ENCODE measurements at places on chromosomes 3 and 15.
A peak's percentile ranks its signal among the peaks of the same experiment; 100 is the strongest.

GRCh38 chr15:63473749-63473998 is 30.7 kb upstream of the USP3 start:
- no peak for DNase-seq

DNA sequence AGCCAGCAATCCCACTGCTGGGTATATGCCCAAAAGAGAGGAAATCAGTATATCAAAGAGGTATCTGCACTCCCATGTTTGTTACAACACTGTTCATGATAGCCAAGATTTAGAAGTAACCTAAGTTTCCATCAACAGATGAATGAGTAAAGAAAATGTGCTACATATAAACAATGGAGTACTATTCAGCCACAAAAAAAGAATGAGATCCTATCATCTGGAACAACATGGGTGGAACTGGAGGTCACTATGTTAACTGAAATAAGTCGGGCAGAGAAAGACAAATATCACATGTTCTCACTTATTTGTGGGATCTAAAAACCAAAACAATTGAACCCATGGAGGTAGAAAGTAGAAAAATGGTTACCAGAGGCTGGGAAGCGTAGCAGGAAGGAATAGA is 108.2 kb downstream of the TBC1D5 start:
- DNase-seq: no peak

DNA sequence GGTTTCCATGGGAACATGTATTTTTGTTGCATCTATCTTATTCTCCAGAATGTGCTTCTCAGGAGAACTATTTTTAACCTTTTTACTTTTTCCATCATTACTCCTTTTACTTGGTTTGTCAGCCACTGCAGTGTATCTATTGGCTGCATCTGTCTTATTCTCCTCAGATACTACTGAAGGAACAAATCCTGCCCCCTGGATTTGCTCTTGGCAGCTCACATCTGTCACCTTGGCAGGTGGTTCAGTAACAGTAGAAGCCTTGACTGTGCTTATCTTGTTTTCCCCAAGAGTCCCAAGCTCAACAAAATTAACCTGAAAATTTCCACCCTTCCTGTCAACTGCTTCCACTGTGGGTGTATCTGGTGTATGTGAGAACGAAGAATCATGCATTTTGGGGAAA is 106.0 kb downstream of the MAP4 start:
- no peak for DNase-seq

DNA sequence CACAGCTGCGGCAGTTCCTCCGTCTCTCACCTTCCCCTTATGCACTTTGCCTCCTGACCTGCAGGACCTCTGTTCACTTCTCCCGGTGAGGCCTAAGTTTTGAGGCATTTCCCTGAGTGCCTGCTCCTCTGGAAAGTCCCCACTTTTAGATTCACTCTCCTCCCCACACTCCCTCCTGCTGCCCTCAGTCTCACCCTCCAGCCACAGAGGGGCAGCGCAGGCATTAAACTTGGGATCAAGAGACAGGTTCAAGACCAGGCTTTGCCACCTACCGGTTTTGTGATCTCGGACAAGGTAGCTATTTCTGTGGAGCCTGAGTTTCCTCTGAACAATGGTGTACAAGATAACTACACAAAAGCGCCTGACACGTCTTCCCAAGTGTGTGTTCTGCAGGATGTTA is 19.4 kb downstream of the SLC6A11 start:
- DNase-seq: no peak

DNA sequence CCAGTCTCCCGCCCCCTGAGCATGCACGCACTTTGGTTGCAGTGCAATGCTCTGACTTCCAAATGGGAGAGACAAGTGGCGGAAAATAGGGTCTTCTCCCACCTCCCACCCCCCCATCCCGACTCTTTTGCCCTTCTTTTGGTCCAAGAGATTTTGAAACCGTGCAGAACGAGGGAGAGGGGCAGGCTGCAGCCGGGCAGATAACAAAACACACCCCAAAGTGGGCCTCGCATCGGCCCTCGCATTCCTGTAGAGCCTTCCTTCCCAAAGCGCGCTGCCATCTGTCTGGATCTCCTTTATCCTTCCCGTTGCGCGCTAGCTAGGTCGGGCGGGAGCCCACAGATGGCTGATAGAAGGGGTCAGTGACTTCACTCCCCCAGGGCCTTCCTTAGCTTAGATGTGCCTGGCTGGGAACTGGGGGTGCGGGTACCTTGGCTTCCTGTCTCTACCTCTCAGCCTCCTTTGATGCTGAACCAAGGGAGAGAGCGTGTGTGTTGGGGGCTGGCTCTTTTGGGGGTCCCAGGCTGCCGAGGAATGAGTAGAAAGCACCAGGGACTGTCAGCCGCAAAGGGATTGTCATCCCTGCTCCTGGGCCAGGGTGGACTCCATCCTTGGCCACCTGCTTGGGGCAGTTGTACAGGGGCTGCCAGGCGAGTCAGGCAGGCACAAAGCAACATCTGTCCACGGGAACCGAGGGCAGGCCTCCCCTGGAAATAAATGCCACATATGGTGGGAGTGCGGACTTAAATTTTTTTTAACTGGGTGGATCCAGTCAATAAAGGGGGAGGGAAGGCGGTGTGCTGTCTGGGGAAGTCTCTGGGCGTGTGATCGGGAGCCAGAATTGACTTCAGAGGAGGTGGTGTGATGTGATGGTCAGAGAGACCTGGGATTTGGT is 1.8 kb downstream of the SMAD3 start:
- no peak for DNase-seq

GRCh38 chr3:146861262-146861661 is 256.1 kb upstream of the PLSCR5 start:
- no peak for DNase-seq

DNA sequence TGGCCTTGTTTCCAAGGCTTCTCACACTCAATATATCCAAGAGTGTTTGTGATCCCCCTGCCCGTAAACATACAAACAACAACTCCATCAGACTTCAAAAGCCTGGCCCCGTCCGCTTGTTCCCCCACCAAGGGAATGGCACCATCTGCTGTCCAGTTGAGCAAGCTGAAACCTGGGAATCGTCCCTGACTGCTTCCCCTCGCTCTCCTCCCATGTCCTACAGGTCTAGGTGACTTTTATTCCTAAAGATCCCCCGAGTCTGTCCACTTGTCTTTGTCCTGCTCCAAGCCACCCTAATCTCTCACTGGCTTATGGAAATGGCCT is 27.9 kb upstream of the FAM174B start:
- peak; percentile 51 for DNase-seq

DNA sequence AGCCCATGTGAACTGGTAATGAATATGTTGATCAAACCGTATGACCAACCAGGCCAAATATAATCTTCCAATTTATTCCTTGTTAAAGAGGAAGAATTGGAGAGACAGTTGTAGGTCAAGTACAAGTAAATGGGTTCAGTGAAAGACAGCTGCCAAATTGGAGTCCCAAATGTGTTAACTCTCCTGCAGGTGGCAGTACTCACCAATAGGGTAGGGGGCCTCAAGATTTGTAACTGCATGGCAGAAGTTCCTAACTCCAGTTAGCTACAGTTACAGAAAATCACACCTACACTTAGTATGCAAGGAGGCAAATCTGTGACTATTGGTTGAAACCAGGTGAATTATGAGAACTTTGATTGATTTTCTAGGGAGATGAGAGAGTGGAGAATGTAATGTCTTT is 278.0 kb downstream of the ZBBX start:
- no peak for DNase-seq

DNA sequence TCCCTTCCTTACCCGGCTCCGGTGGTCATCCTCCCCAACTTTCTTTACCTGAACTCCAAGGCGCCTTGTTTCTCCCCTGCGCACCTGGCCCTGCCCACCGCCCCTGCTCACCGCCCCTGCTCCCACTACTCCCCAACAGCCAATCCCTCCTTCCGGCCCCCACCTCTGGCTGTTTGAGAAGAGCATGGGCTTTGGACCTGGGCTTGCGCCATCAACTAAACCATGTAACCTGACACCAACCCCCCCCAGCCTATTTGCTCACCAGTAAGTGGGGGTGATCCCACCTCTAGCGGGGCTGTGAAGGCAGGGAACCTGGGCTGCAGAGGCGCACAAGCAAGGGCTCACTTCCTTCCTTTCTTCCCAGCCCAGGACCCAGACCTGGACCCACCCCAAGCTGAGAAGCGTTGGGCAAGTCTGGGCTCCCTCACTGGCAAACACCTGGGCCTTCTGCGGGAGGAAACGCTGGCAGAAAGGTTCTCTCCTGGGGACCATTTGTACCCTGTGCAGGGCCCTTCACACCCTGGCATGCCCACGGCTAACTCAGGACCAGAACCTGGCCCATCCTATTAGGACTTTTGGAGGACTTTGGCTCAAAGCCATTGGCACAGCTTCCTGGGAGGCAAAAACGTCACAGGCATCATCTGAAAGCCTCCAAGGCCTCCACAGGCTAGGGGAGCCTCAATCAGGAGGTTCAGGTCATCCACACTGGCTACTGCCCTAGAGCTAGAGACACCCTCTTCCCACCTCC is at the start of gene PLXNB1:
Gene PLXNB1 (minus strand): TSS at position 127 of the 748 bp plus-strand sequence. CDS start 5,475 bp downstream, outside the sequence.
- DNase-seq: no peak

GRCh38 chr3:178518660-178519396 is 17.4 kb upstream of the KCNMB2 start:
- no peak for DNase-seq

GRCh38 chr3:63245726-63246241 is 32.3 kb upstream of the SYNPR start:
- DNase-seq: no peak

DNA sequence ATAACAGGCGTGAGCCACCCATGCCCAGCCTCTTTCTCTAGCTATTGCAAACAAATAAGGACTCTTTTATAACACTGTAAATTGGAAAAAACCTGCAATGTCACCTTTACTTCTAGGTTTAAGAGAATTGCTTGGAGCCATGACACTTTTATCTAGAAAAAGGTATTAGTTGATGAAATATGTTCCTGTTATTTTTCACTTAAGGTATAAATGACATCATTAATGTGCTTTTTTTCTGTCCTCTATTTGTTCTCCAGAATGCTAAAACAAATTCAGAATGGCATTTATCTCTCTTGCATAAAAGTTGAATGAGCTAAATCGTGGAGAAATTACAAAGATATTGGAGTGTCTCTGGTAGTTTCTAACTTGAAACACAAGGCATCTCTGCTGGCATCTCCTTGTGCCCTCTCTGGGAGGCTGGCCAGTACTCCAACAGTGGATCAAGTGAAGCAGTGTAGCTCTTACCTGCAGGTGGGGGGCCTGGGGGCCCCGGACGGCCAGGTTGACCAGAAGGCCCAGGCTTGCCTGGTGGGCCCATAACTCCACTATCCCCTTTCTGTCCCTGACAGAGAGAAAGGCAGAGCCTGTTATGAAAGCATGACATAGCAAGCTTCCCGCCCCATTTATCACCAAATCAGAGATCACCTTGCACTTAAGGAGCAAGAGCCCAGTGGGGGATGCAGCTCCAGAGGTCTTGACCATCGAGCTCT is 38.6 kb downstream of the EAF1 start:
- no peak for DNase-seq

- DNase-seq: no peak
Observed at GRCh38 chr3:126961191-126961790, 21.6 kb upstream of the PLXNA1 start.

- no peak for DNase-seq
Observed at GRCh38 chr15:47470983-47471382, 246.3 kb upstream of the SEMA6D start.

DNA sequence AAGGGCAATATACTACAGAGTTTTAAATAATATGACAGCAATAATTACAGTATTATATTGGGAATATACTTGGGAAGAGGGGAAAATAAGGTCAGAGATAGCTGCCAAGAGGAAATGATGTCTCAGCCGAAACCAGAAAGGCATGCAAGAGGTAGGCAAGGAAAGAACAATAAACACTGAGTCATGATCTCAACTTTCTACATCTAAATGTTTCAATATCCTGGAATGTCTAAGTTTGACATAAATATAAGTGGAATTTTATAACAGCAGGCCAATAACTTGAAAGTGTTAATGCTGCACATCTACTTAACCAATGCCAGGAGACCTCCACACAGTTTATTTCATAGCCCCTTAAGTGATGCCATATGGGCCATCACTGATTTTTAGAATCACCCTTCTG is 99.8 kb upstream of the CPNE4 start:
- DNase-seq: no peak

- peak; percentile 20 for DNase-seq
Observed at GRCh38 chr15:64247906-64248541, 85.2 kb upstream of the PPIB start.

- DNase-seq: no peak
Observed at GRCh38 chr3:23263796-23264195, 60.7 kb downstream of the UBE2E2 start.

DNA sequence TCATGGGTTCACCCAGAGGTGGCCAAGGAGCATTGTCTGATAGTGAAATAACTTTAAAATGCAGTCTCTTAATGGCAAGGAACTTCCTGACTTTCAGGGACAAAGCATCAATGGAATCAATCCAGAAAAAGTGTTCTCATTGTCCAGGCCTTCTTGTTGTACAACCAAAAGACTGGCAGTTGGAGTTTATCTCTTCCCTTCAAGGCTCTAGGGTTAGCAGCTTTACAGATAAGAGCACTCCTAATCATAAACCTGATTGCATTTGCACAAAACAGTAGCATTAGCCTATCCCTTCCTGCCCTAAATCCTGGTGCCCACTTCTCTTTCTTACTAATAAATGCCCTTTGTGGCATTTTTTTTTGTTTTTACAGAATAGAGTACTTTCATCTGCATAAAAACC is 43.3 kb upstream of the VIPR1 start:
- DNase-seq: no peak

DNA sequence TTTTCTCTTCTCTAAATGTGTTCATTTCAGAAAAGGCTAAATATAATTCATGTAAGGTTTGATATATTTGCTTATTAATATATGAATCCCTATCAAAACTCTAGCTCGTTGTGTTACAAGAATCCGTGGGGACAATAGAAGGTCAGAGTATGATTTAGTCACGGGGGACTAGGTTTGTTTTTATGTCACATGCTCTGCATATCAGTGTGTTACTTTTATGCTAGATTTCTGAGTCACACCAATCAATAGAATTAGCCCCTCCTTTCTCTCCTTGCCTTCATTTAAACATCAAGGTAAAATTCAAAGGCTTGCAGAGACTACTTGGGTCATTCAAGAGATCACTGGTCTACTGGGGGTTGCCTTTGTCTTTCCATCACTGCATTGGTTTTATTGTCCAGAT is 636.1 kb downstream of the NR2F2 start:
- DNase-seq: no peak

DNA sequence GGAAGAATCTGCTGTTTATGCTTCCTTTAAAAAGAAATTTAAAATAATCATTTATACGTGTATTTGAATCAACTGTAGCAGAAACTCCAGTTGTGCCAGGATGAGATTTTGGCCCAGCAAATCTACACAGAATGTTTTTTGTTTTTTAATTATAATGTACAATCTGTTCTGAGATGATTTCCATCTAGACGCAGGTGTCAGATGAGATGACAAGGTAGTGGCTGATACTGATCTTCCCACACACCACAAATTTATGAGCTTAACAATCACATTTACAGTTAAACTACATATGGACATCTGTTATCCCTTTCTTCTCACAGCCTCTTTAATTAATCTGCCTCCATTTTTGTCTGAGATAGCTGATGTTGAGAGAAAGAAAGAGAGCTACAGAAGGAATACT is 23.6 kb downstream of the DCLK3 start:
- DNase-seq: no peak

DNA sequence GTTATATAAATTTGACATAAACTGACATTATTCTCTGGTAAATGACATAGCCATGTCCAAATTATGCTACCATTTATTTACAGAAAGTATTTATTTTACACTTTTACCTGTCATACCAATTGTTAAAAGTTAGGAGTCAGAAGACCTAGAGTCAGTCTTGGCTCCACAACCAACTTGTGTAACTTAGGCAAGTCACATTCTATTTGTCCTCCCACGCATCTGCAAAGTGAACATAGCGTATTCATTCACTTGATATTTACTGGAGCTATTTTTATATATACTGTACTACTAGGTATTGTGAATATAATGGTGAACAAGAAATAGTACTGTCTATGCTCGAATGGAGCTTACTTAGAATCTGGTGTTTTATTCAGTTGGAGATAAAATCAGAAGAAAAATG is 78.7 kb downstream of the ZNF280D start:
- no peak for DNase-seq

All from globus pallidus (tissue), 1 donor.